ENCODE measurements at places on chromosomes 6 and 20.

GRCh38 chr6:108133594-108134179 is 32.1 kb upstream of the NR2E1 start:
- no peak for DNase-seq

GRCh38 chr6:163897030-163897429 is 482.5 kb downstream of the QKI start:
- DNase-seq, result no peak

- DNase-seq, result peak; percentile 90
Observed at GRCh38 chr6:31652925-31653724, 664 bp upstream of the BAG6 start.

DNA sequence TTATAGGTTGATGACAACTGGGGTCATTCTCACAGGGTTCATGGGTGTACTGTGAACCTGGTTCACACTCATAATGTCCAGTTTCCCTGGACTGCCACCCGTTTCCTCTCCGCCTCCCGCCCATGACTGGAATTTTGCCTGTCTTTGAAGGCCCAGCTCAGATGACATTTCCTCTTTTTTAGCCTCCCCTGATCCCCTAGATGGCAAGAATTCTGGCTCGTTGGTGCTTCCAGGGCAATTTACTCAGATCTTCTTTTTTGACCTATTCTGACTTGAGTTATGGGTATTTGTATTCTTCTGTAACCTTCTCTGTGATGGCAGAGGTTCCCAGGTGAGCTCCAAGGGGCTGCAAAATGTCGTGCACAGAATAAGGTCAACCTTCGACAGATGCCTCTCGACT is 5.7 kb upstream of the CITED2 start:
- DNase-seq, result no peak

DNA sequence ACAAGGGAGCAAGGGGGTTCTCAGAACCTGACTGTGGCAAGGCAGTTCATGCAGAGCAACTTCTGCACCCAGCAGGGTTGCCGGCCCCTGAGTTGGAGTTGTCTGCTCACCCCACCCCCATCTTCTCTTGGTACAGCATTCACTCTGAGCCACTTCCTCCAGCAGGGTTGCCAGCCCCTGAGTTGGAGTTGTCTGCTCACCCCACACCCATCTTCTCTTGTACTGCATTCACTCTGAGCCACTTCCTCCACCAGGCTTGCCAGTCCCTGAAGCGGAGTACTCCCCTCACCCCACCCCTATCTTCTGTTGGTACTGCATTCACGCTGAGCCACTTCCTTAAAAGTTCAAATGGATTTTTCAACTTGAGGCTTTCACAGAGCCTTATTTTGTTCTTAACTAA is 79.7 kb upstream of the SYNDIG1 start:
- peak; percentile 71 for DNase-seq

DNA sequence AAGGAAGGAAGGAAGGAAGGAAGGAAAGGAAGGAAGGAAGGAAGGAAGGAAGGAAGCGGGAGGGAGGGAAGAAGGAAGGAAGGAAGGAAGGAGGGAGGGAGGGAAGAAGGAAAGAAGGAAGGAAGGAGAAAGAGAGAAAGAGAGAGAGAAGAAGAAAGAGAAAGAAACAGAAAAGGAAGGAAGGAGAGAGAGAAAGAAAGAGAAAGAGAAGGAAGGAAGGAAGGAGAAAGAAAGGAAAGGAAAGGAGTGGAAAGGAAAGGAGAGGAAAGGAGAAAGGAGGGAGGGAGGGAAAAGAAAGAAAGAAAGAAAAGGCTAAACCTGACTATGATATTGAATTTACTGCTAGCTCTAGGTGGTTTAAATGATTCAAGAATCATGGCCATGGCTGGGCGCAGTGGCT is 5.3 kb upstream of the ASIP start:
- DNase-seq, result no peak

- DNase-seq, result no peak
Observed at GRCh38 chr20:2207770-2208097, 88.1 kb upstream of the TGM3 start.

GRCh38 chr20:3778976-3779375 is 2.3 kb downstream of the SPEF1 start:
- DNase-seq, result no peak

DNA sequence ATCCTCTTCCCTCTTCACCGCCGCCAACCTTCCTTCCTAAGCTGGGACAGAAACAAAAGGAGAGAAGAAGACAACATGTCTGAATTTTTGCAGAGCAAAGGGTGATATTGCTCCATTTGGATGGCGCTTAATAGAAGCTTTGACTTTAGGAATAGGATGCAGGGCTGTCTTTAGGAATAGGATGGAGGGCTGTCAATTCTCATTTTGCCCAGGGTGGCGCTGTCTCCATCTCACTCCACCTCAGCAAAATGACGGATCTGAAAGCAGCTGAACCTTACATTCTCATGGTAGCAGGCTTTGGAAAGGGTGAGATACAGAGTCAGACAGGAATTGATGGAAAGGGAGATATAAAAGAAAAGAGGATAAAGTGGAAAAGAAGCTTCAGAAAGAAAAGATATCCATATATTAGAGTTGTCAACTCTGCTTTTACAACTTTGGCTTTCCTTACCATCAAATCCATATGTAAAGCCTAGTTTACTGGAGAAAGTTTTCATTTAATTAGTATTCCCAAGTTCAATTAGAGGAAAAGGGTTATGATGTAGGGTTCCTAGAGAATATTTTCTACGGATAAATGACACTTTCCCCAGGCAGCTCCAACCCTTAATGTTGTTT is 2.4 kb downstream of the MTCL3 start:
- DNase-seq, result peak; percentile 29

GRCh38 chr6:115131709-115132490 is 789.1 kb upstream of the HS3ST5 start:
- DNase-seq, result no peak

All from inflammatory macrophage (primary cell).